ENCODE measurements at places on chromosomes 2 and 18.

GRCh38 chr2:56334622-56335021, 150.8 kb downstream of the CCDC85A start:
- no peak for DNase-seq

DNA sequence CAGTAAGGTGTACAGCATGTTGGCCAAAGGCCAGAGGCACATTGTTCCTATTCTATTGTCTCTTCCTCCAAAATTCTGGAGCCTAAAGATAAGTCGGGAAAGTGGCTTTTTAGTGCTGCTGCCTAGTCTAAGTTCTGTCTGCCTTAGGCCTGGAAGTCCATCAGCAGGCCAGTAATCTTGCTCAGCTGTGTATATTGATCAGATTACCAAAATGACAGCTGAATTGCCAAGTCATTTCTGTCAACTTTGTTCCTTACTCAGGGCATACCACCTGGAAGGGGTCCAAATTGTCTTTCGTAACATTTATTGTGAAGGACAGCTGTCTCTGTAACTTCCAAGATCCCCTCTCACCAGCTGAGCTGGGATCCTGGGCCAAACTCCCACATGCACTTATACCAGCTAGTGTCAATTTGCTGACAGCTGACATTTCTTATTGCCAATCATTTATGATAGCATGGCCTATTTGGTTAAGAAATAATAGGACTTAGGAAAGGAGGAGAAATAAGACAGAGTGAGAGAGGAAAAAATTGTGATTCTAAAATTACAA, 116.8 kb upstream of the FSHR start:
- no peak for DNase-seq

DNA sequence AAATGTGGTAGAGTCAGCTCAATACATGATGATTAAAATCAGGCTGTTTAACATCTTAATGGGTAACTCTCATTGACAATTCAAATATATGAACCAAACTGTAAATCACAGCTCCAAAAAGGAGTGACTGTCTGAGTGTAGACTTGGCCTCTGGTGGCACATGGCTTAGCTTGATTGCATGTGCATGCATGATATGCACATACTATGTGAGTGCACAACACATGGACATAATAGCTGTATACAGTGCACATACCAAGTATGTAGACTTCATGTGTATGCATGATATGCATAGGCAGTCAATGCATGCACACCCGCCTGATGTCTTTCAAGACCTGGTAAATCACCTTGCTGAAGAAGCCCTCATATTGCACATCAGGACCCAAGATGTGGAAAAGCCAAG, 252.0 kb upstream of the SOX11 start:
- DNase-seq = no peak

GRCh38 chr2:187939180-187939579, 352.5 kb upstream of the GULP1 start:
- DNase-seq = no peak

- DNase-seq = no peak
Measured at GRCh38 chr2:46655551-46656436, 176.4 kb downstream of the TMEM247 start.

DNA sequence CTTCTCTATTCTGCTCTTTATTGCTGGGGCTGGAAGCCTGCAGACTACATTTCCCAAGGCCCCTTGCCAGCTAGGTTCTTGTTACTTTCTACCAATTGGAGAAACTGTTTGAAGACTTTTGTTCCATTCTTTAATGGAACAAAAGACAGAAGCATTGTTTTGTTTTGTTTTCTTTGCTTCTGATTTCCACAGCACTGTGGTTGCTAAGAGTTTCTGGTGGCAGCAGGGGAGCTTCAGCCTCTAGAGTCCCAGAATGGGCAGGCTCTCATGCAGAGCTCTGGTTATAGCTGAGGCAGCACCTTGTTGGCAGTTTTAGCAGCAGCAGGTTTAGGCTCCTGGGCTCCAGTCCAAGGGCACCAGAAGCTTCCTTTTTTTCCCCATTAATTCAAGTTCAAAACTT, 234.3 kb downstream of the ETAA1 start:
- no peak for DNase-seq

DNA sequence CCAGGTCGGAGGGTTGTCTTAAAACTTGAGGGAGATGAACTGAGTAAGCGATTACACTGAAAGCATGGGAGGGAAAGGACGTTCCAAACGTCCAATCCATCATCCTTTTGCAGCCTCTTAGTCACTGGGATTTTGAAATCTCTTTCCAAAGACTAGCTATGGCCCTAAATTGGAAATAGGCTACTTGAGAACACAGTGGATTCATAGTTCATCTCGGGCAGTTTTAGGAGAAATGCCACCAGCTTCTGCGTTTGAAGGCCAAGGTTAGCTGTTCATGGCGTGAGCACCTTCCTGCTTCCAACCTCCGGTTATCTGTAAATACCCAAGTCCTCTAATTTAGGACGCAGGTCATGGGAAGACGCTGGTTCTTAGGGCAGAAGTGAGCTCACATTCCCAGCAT, 821 bp upstream of the EML6 start:
- no peak for DNase-seq

- no peak for DNase-seq
Measured at GRCh38 chr2:122236152-122236874, 480.9 kb downstream of the TSN start.

DNA sequence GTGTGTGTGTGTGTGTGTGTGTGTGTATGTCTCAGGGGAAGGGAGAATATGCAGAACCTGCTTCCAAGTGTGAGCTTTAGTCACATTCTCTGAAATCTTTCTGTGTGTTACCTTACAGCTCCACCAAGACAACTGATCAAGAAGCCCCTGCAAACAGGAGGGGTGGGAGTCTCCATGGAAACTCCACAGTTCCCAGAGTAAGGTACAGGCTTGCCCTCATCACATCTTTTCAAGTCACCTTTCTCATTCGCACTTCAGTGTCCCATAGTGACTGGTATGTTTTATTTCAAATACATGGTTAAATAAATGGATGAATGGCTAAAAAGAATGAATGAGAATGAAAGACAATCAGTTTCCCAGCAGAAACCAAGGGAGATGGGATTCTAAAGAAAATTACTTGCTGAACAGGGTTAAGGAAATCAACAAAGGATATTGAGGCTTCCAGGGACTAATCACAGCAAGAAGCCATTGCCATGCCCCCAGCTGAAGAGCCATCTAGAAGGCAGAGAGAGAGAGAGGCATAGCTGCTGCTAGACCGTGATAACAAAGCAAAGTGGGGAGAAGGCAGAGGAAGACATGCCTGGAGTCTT, 987.2 kb upstream of the CELF4 start:
- DNase-seq = no peak

DNA sequence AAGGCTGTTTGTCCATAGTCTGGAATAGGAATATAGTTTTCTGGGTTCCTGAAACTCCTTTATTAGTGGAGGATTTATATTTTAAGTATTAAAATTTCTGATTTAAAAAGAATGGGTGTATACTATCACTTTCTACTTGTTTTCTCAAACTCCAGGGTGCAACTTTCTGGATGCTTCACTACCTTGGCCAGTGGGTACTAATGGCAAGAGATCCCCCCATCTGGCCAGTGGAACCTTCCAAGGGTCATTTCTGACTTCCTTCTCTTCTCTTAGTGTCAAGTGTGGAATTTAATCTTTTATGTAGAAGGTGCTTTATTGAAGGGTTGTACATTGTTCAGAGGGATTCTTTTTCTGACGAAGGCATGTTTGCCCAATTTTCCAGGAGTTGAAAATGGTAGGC, 86.4 kb upstream of the LPIN2 start:
- no peak for DNase-seq

- DNase-seq = peak; percentile 53
Measured at GRCh38 chr2:127226520-127227263, 6.6 kb upstream of the CYP27C1 start.

GRCh38 chr2:140657657-140658056, 1473.2 kb downstream of the LRP1B start:
- DNase-seq = no peak

DNA sequence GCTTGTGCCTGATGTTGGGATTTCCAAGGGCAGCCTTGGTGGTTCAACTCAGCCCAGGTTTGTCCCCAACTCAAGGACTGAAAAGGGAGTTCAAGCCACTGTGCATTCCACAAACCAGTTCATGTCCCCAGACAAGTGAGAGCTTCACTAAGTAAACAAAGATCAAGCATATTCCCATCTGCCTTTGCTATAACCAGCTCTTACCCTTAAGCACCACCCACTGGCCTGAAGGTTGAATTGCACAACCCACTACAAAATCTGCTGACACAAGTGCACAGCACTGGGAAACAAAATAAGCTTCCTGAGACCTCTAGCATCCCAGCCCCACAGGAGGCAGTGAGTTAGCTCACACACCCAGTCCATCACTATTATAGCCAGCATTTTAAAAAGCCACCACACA, 516.7 kb downstream of the NR4A2 start:
- DNase-seq = no peak

- DNase-seq = no peak
Measured at GRCh38 chr2:26610504-26611335, 30.4 kb downstream of the CIB4 start.

GRCh38 chr18:35311496-35311895, 21.5 kb upstream of the ZSCAN30 start:
- no peak for DNase-seq

DNA sequence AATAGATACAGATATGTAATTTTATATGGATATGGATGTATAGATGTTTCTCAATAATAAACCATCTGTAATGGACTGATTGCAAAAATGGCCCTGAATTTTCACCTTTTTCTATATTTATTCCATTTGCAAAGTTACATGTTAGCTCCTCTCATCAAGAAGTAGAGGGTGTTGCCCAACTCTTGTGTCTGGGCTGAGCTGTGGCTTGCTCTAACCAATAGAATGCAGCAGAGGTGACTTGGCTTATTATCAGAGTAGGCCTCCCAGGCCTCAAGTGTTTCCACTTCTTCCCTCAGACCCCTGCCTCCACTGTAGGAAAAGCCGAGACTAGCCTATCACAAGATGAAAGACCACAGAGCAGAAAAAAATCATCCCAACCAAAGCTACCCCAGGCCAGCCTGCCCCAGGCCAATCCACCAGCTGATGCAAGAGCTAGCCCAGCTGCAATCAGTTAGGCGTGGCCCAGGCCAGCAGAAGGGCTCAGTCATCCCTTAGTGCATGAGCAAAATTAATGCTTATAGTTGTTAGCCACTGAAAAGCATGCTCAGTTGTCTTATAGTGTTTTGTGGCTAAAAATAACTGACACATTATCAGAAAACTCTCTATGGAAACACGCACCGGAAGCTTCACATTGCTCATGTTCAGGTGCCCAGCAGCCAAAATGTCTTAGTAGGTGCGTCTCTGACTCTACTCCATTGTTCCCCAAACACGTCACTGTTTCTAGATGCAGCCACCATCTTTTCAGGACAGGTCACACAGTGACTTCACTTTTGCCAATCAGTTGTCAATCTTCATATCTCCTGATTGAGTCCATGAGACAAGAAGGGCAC, 464.0 kb downstream of the FBXO15 start:
- DNase-seq = no peak

- no peak for DNase-seq
Measured at GRCh38 chr2:16718576-16719484, 53.2 kb upstream of the CYRIA start.

GRCh38 chr18:50560681-50561629, 1.1 kb downstream of the MAPK4 start:
- no peak for DNase-seq

GRCh38 chr18:46950064-46950656, 32.8 kb downstream of the KATNAL2 start:
- DNase-seq = no peak

DNA sequence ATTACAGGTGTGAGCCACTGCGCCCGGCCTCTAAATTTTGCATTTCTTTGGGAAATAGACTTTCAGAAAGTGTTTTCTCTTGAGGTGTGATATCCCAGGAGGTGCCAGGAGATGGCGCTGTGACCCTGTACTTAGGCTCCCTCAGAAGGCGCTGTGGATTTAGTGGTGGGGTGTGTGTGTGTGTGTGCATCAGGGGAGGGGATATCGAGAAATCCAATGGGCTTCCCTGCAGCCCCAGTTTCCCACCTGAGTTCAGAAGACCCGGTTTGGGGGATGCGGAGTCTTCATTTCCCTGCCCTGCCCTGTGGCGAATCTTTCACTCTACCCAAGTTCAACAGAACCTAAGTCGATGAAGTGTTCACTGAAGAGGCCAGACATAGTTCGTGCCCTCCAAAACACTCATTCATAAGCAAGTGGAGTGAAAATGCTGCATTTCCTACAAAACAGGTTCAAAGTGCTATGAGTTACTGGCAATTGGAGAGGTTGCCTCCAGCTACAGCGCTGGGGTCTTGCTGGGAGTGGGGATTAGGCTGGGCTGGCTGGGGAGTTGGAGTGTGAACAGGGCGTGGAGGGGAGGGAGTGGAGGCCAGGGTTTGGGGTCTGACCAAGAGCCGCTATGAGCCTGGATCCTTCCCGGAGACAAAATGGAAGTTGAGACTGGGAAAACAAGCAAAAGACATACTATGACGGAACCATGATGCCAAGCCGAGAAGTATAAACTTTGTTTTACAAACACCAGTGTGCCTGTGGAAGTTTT, 6.5 kb upstream of the WNT6 start:
- no peak for DNase-seq

All from smooth muscle cell of the brain vasculature (primary cell).